Activated T-helper 17 cell treated with anti-CD3 and anti-CD28 coated beads, Interleukin-2, amount 50 U/mL, for 72 hours (primary cell): ENCODE measurements at places on chromosomes 5 and 9.

- H3K27ac ChIP-seq, result no peak overlapping the region
- no peak for ATAC-seq
- peaks cover 11% of the 10 kb centered on the region for H3K36me3 ChIP-seq
- no peaks in the 10 kb centered on the region for H3K27me3 ChIP-seq
- H3K4me3 ChIP-seq, result no peak overlapping the region
Measured at GRCh38 chr9:123789554-123790292, 140.2 kb downstream of the DENND1A start.

- no peak overlapping the region for H3K4me3 ChIP-seq
- H3K4me1 ChIP-seq, result no peaks in the 10 kb centered on the region
- no peak overlapping the region for H3K27ac ChIP-seq
- H3K27me3 ChIP-seq, result peaks cover 28% of the 10 kb centered on the region
- H3K36me3 ChIP-seq, result no peaks in the 10 kb centered on the region
Measured at GRCh38 chr9:87991151-87991870, 17.0 kb upstream of the CDK20 start.

DNA sequence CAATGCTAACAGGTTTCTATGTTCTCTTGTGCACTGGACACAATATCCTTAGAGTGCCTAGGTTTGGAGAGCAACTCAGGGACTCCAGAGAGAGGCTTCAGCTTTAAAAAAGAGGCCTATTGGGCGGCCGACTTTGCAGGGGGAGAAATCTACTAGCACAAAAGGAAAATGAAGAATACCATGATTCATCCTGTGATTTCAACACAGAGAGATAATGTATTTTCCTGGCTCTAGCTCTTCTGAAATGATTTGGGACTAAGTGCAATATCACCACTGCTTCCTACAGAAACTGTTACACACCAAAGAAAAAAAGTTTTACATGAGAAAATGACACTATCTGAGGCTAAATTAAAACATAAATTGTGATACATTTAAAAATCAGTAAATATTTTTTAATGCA, 146.1 kb upstream of the TSLP start:
- no peaks in the 10 kb centered on the region for H3K36me3 ChIP-seq
- no peak overlapping the region for H3K27ac ChIP-seq
- H3K4me1 ChIP-seq, result no peaks in the 10 kb centered on the region
- no peak for ATAC-seq
- peaks cover 8% of the 10 kb centered on the region for H3K27me3 ChIP-seq

GRCh38 chr5:139651853-139652787, 4.0 kb downstream of the CXXC5 start:
- H3K27ac ChIP-seq, result no peak overlapping the region
- peak; percentile 72 for ATAC-seq
- H3K36me3 ChIP-seq, result peaks cover 5% of the 10 kb centered on the region
- peak overlapping the region; percentile 1 for H3K4me3 ChIP-seq
- peaks cover 13% of the 10 kb centered on the region for H3K4me1 ChIP-seq

DNA sequence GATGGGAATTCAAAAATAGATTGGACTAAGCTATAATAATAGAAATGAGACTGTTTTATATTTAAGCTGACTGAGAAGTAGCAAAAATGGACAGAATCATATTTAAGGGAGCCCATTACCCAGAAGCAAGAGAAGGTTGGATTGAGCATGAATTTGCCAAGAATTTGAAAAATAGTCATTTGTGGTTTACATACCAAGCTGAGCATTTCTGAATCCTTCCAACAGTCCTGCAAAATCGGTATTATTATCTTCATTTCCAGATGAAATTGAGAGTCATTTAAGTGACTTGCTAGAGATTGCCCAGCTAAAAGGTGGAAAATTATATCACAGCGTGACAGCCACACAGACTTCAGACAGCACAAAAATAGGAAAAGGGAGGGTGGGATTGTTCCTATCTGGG, 48.4 kb downstream of the TNFSF15 start:
- no peak overlapping the region for H3K27ac ChIP-seq
- H3K4me1 ChIP-seq, result peaks cover 7% of the 10 kb centered on the region
- H3K4me3 ChIP-seq, result no peak overlapping the region

DNA sequence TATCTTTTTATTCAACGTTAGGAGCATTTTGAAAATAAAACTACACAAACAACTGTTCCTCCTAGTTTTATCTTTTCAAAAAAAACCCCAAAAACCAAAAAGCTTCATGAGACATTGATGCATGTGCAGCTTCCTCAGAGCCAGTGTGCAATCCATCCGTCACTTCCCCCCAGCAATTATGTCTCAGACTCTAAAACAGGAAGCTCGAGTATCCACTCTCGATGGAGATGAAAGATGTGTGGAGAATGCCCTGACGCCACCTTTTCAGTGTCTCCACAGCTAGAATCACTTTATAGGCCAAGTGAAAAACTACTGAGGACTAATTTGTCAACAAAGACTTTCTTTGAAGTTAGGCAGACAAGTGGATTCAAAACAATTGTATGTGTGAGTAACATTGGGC, 408.9 kb upstream of the SMARCA2 start:
- H3K4me1 ChIP-seq, result no peaks in the 10 kb centered on the region
- H3K36me3 ChIP-seq, result no peaks in the 10 kb centered on the region
- no peak for ATAC-seq
- no peak overlapping the region for H3K4me3 ChIP-seq
- no peak overlapping the region for H3K27ac ChIP-seq

DNA sequence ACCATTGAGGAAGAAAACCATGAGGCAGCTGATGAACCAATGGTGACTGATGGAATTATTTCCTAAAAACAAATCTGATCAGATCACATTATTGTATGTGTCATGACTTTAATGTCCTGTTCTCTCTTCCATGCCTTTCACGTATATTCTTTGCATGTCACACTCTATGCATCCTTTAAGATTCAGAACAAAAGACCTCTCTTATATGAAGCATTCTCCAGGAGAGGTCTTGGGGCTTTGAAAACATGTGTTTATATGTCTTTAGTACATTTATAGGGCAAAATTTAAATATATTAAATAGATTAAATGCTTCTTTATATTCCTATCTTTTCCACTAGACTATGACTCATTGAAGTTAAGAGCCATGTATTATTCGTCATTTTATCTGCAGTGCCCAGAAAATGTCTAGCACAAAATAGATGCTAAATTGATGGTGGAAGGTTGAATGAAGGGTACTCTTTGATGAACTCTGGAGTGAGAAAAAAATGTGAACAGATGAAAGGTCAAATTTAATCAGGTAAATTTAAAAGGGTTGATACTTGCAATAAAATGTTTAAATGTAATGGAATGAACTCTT, 196.3 kb downstream of the PSAT1 start:
- no peak overlapping the region for H3K4me3 ChIP-seq
- H3K27me3 ChIP-seq, result peaks cover 20% of the 10 kb centered on the region
- peaks cover 4% of the 10 kb centered on the region for H3K4me1 ChIP-seq
- no peak overlapping the region for H3K27ac ChIP-seq

GRCh38 chr9:96138616-96139015, 163.4 kb downstream of the HSD17B3 start:
- no peaks in the 10 kb centered on the region for H3K36me3 ChIP-seq
- no peak overlapping the region for H3K27ac ChIP-seq
- no peaks in the 10 kb centered on the region for H3K4me1 ChIP-seq
- no peak for ATAC-seq

GRCh38 chr5:2584579-2585269, 166.8 kb downstream of the IRX2 start:
- no peaks in the 10 kb centered on the region for H3K36me3 ChIP-seq
- H3K27me3 ChIP-seq, result no peaks in the 10 kb centered on the region
- ATAC-seq, result no peak
- no peaks in the 10 kb centered on the region for H3K4me1 ChIP-seq

GRCh38 chr5:135729321-135729786, 105.1 kb upstream of the SLC25A48 start:
- no peak overlapping the region for H3K4me3 ChIP-seq
- peaks cover 3% of the 10 kb centered on the region for H3K27me3 ChIP-seq
- no peak for ATAC-seq
- no peaks in the 10 kb centered on the region for H3K4me1 ChIP-seq

GRCh38 chr5:143176048-143176447, 227.4 kb downstream of the NR3C1 start:
- ATAC-seq, result no peak
- H3K36me3 ChIP-seq, result no peaks in the 10 kb centered on the region
- no peaks in the 10 kb centered on the region for H3K4me1 ChIP-seq
- no peak overlapping the region for H3K27ac ChIP-seq
- H3K4me3 ChIP-seq, result no peak overlapping the region
- no peaks in the 10 kb centered on the region for H3K27me3 ChIP-seq
